ENCODE measurements at places on chromosomes 4 and X.

- no peak for DNase-seq
These were observed 833.5 kb upstream of the ADGRL3 start for GRCh38 chr4:60366661-60367060.

GRCh38 chr4:59664771-59665170, 1535.4 kb upstream of the ADGRL3 start:
- no peak for DNase-seq

- no peak for DNase-seq
These were observed 6.6 kb downstream of the PF4V1 start for GRCh38 chr4:73859614-73860088.

DNA sequence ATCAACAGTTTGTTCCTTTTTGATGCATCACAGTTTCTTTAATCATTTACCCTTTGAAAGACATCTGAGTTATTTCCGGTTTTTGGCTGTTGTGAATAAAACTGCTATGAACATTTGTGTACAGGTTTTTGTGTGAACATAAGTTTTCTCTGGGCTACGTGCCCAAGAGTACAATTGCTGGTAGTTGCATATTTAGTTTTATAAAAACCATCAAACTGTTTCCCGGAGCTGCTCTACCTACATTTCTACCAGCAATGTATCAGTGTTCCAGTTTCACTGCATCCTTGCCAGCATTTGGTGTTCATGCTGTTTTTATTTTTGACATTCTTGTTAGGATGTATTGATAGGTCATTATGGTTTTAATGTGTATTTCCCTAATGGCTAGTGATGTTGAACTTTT, 17.3 kb downstream of the KDM6A start:
- no peak for DNase-seq

DNA sequence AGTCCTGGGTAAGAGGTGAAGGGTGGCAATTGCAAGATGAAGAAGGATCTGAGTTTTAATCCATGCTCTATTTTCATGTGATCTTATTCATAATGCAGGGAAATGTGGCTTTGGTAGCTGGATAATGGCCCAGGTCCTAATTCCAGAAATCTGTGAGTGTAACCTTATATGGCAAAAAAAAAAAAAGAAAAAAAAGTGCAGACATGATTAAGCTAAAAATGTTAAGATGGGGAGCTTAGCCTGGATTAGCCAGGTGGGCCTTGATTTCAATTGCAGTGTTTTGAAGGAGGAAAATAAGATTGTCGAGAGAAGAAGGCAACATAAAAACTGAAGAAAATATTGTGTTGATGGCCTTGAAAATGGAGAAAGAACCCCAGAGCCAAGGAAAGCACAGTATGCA, 867.7 kb upstream of the HS3ST1 start:
- no peak for DNase-seq

Data from stimulated activated CD4-positive, alpha-beta T cell treated with anti-CD3 and anti-CD28 coated beads, Interleukin-15, amount 100 ng/mL, for 24 hours (primary cell).